ENCODE measurements at places on chromosomes 6 and 20.

- no peak for DNase-seq
Observed at GRCh38 chr20:4441191-4441590, 280.5 kb upstream of the PRND start.

- no peak for DNase-seq
Observed at GRCh38 chr6:35419417-35419816, 32.7 kb upstream of the FANCE start.

DNA sequence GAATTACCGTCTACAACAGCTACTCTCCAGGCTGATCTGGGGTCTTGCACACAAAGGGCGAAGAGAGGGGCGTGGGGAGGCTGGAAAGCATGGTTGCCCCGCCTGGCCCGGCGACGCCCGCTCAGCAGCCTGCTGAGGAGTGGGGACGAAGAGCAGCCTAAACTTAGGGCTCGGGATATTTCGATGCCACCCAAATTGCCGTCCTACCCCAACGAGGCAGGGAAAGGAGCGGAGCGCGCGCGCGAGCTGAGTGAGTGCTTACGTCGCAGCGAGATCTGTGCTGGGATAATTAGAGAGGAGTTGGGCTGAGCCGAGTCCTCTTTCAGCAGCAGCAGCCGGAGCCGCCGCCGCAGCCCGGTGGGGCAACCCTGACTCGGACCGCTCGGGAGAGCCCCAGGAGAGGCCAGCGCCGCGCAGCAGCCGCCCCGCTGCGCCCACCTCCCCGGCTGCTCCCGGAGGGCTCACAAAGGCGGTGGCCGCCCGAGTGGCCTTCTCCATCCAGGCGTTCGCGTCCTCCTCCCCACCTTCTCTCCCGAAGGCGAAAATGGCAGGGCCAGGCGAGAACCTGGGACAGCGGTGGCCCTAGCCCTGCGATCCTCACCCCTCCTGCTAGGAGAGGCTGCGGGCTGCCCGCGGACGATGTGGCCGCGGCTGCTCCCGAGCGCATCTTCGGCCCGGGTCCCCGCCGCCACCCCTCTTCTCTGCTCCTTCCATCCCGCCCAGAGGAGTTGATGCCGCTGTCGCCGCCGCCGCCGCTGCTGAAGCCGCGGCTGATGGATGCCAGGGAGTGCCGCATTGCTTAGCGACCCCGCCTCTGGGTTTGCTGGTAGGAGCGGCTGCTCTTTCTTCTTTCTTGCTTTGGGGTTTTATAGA is at the start of gene CLVS2:
CLVS2 (plus strand) TSS at position 315 of the 873 bp plus-strand sequence. CDS start 1,543 bp downstream, outside the sequence.
- DNase-seq: no peak

DNA sequence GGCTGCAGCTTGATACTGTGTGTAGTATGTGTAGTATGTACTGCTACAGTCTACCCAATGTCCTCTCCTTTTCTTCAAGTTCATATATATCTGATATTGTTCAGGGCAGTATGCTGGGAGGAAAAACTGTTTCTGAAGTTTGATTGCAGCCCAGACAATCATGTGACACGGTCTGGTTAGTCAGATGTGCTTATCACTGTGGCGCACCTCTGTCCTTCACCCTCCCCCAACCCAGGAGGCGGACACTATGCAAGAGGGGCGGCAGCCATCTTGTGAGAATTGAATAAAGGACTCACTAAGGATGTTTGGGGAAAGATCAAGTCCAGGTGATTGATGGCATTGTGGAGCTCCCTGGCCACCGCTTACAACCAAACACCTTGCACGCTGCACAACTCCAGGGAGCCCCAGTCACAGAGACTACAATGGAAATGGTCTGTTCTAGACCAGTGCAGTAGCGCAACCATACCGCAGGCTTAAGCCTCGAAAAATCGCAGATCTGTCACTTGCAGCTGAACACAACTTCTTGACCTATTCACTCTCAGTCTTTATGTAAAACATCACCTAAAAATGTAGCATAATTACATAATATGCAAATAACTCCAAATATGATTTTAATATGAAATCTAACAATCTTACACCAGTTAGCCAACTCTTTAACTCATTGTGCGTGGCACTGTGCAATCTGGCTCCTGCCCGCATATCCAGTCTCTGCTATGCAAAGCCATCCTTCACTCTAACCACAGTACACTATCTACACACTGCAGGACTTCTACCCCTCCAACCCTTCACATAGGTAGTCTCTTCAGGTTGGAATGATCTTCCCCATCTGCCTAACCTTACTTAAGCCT is 79.3 kb downstream of the VGLL2 start:
- no peak for DNase-seq

DNA sequence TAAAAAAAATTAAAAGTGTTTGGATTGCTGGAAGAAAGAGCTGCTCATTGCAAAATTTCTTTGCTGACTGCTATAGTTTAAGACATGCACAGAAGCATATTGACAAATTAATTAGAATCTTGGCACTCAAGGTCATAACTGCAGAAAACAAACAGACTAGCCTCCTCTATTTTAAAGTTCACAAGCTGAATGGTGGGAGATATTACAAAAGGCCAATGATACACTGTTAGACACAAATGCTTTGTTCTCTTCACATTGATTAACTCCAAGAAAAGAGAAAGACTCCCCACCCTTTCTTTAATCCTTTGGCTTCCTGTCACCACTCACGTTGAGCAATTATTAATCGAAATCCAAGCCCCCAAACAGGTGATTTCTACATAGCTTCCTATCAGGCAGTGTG is 69.1 kb downstream of the PTCHD4 start:
- DNase-seq: no peak
